SK-N-DZ (cell line): ENCODE measurements at places on chromosomes 4 and X.

DNA sequence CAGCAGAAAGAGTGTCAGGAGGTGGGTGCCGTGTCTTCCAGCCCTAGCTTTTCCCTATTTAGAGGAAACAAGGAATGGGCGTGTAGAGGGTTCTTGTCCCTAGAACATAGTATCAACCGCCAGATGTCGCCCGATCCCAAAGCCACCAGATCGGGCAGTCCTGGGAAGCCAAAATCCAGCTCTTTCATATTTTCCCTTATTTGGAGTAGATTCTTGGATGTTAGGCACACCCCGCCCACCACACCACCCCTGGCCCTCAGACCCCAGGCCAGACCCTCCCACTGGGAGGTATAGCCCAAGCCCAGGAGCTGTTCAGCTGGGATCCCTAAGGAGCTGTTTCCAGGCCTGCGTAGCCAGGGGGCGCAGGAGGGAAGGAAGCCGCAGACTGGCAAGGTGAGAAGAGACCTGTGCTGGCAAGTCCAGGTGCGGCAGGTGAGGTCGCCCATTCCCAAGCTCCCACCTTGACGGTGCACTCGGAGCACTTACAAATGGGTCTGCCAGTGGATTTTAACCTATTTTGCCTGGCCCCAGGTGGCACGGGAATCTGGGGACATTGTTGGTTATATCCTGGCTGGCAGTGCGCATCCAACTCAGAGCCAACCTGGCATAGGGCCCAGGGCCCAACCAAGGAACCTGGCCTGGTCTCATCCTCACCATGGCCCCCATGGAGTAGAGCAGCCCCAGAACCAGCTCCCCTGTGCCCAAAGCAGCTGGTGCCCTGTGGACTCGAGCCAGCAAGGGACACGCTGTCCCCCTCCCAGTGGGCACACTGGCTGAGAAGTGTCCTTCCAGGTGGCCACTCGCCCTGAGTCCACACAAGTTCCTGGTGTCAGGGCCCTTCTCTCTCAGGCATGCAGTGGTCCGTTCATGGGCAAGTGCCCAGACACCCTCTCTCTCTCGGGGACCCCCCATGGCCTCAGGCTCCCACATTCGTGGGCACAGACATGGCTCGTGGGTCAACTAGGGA is 811 bp downstream of the FLNA start:
- DNase-seq, result peak; percentile 89

DNA sequence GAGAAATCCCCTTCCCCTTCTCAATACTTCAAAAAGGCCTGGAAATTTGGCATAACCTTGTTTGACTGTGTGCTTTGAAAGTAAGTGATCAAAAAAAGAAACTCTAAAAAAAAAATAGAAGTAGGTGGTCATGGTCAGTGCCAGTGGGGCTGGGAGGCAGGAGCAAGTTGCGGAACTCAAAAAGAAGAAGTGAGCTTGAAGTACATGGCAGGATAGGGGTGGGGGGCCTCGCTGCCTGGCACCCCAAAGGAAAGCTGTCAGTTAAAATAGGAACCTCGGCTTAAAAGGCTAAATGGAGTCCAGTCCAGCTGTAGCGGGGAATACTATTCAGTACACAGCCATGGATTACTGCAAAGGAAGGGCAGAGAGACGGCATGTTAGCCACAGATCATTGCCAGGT is 12.2 kb upstream of the NKRF start:
- no peak for DNase-seq

- DNase-seq, result no peak
Measured at GRCh38 chrX:71282514-71283402, 677 bp upstream of the NONO start.

DNA sequence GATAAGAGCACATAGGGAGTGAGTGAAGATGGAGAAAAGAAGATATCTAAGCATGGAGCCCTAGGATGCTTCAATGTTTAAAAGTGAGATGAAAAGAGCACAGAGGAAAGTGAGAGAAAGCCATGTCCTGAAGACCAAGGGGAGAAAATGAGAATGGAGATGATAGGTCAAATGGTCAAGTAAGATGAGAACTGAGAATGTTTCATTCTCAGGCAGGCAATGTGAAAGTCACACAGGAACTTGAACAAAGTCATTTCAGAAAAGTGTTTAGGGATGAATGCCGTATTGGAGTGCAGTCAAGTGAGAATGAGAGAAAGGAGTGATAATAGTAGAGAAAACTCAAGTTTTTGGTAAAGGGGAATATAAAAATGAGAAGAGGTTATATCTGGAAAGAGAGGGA is 148.7 kb upstream of the PTCHD1 start:
- DNase-seq, result no peak

GRCh38 chr4:113285501-113285900 is 236.0 kb downstream of the ANK2 start:
- no peak for DNase-seq

DNA sequence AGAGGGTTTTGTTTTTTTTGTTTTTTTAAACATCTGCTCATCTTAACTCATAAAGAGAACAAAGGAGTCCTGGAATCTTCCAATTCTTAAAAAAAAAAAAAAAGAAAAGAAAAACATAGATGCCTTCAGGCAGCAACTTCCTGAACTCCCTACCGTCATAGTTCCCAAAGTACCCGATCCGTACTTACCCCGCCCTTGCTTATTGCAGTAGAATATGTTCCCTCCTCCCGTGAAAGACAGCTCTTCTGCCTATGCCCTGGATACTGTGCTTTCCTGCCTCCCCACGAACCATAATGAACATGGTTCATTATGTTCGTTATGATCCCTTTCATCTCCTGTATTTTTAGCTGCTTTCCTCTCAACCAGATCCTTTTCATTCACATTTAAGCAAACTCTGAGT is 40.3 kb downstream of the KLHL5 start:
- DNase-seq, result no peak

DNA sequence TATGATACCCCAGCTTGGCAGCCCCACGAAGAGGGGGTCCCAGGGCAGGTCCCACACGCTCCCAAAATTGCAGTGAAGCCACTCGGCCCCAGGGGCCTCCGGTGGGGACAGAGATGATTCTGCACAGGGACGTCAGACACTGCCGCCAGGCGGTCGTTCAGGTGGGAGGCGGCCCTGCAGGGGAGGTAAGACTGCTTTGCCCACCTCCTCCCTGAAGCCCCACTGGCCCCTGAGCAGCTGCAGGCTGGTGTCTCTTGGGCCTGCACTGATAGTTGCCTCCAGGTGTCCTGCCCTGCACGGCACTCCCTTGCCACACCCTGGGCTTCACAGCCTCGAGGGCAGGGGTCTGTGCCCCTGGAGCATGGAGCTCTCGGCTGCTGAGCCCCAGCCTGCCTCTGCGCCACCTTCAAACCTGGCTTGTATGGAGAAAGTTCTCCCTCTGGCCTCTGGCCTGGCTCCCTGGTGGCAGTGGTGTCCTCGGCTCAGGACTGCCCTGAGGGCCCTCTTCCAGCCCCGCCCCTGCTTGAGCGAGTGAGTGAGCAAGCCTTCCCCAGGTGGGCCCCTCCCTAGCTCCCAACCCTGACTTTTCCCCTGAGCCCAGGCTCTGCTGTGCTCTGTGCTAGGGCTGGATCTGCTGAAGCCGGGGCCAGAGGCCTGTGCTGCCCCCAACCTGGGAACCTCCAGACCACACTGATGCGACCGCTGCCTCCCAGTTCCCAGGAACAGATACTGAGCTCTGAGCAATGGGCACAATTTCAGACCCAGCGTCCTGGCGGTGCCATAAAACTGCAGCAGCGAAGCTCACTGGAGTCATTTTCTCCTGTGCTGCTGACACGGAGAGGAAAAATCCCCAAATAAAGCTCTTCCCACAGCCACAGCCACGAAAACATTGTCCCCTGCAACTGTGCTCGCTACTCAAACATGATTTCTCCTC is 16.1 kb downstream of the ADRA2C start:
- no peak for DNase-seq

GRCh38 chr4:48138936-48139335 is 4.9 kb upstream of the TXK start:
- no peak for DNase-seq

- no peak for DNase-seq
Measured at GRCh38 chrX:129932821-129933321, 26.9 kb downstream of the UTP14A start.

DNA sequence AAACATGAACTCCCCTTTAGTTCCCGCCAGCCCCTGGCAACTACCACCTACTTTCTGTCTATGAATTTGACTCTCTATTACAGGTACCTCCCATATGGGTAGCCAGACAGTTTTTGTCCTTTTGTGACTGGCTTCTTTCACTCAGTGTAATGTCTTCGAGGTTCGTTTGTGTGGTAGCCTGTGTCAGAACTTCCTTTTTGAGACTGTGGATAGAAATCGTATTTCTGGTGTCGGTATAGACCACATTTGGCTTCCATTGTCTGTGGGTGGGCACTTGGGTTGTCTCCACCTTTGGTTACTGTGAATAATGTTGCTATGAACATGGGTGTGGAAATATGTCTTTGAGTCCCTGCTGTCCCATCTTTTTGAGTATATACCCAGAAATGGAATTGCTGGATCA is 5.4 kb upstream of the CLDN34 start:
- no peak for DNase-seq

DNA sequence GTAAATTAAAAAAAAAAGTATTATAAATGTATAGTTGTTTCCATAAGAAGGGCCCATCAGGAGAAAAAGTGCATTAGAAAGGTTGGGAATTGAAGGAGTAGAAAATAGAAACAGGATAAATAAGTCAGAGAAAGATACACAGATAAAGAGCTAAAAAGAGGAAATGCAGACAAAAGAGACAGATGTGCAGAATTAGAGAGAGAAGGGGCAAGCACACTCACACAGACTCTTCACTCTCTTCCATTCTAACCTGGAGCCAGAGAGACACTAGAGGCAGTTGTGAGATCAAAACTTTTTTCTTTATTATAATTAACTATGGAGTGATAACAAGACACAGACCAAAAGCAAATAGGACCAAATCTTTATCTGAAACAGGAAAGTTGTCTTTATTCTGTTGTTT is 134.1 kb downstream of the CEP135 start:
- DNase-seq, result no peak

DNA sequence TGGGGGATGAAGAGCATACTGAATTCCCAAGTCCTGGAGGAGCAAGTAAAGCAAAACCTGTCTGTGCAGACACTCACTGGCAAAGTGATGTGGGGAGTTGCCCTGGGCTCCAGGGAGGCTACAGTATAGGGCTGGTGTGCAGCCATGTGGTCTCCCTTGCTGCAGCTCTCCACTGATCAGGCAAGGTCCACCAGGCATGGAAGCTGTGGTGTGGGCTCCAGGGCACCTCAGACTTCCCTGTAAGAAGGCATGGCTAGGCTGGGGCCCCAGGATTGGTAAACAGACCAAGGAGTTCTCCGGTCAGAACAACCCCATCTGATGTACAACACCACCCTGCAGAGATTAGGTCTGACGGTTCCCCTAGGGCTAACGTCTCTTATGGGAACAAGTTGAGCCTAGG is 241.9 kb upstream of the NDST4 start:
- no peak for DNase-seq

DNA sequence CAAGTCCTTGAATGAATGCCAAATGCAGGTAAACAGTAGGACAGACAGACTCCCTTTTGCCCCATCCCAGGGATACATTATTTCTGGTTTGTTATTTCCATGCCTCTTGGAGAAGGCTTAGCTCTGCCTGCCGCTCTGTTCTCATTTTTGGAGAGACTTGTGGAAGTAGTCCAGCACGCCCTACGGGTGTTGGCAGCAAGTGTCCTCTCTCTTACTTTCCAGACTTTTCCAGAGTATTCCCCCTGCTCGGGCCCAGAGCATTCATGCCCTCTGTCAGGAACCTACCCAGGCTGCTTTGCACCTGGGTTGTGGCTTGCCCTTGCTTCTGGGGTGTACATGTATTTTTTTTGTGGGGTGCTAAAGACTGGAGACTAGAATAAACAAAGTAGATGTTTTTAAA is 15.3 kb downstream of the SLC34A2 start:
- no peak for DNase-seq

DNA sequence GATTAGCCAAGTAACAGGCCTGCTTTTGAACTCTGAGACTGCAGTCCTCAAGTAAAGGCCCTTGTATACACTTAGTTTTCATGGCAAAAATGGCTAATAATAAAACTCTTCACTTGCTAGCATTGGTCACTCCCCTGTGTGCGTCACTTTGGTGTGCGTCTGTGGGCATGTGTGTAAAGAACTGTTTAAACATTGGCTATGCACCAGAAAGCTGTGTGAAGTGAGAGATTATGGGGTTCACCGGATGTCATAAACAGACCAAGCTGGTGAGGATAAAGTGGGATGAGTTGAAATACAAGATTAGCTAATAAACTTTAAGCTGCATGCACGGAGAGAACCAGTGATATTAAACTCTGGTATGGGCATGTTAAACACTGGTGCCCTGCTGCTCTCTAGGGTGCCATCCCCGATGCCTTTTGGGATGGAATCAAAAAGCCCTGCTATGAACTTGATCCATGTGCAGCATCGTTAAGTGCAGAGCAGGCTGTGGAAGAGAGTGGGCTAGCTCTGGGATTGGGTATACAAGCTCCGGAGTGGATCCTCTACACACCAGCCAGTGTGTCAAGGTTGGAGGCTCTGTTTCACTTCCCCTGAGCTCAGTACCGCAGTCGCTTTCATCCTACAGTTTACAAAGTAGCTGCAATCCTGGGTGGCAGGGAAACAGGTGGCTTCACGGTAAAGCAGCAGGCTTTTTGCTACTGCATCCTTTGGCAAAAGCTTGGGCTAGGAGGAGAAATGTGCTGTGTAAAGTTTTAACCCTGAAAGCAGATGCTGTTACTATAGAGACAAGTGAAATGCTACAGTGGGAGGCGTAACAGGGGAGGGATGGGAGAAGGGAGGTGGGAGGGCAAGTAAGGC is 108.3 kb upstream of the SLC4A4 start:
- DNase-seq, result no peak

- peak; percentile 4 for DNase-seq
Measured at GRCh38 chrX:714131-714530, 83.5 kb downstream of the SHOX start.

GRCh38 chr4:53908661-53909078 is 155.7 kb downstream of the CHIC2 start:
- DNase-seq, result peak; percentile 68

DNA sequence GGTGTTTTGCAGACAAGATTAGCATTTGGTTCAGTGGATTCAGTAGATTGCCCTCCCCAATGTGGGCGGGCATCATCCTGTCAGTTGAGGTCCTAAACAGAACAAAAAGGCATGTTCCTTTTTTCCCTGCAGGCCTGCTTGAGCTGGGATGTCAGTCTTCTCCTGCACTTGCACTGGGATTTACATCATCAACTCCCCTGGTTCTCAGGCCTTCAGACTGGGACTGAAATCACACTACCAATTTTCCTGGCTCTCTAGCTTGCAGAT is 278.9 kb upstream of the FTHL17 start:
- DNase-seq, result no peak

- DNase-seq, result peak; percentile 4
Measured at GRCh38 chr4:152607178-152607577, 71.3 kb upstream of the FBXW7 start.

DNA sequence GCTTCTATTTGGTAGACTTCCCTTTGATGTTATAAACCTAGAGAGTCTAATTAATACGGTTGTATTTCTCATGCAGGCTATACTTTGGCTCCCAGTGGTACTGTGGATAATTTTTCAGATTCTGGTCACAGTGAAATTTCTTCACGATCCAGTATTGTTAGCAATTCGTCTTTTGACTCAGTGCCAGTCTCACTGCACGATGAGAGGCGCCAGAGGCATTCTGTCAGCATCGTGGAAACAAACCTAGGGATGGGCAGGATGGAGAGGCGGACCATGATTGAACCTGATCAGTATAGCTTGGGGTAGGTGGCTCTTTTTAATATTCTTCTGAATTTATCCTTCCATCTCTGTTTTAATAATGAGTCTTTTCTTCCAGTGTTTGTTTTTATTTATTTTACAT is 249.7 kb downstream of the RAPGEF2 start:
- DNase-seq, result no peak

GRCh38 chr4:42568610-42569207 is 88.2 kb downstream of the ATP8A1 start:
- DNase-seq, result peak; percentile 66
